Activated naive CD8-positive, alpha-beta T cell treated with anti-CD3 and anti-CD28 coated beads for 36 hours (primary cell): ENCODE measurements at places on chromosomes 6 and 20. TPM values are rescaled to one million over a fixed set of nuclear protein-coding genes. Genes with fewer than 3 reads are reported as not detected.

The KCNG1 gene
- 1.2 TPM for total RNA-seq

DNA sequence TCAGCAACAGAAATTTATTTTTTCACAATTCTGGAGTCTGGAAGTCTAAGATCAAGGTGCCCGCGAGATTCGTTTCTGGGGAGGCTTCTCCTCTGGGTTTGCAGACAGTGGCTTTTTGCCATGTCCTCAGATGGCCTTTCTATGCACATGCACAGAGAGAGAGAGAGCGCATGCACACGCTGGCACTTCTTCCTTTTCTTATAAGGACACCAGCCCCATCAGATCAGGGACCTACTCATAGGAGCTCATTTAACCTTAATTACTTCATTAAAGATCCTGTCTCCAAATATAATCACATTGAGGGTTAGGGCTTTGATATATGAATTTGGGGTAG, 260.7 kb upstream of the PLCB4 start:
- H3K36me3 ChIP-seq, result no peaks in the 10 kb centered on the region
- no peak for DNase-seq
- no peaks in the 10 kb centered on the region for H3K27me3 ChIP-seq
- H3K4me1 ChIP-seq, result peaks cover 5% of the 10 kb centered on the region

The PABPC1L gene
- total RNA-seq, result 79.3 TPM

The PDE7B gene
- 0.50 TPM for total RNA-seq

- H3K27ac ChIP-seq, result peak overlapping the region; percentile 88
- no peaks in the 10 kb centered on the region for H3K27me3 ChIP-seq
- peaks cover 7% of the 10 kb centered on the region for H3K36me3 ChIP-seq
- DNase-seq, result peak; percentile 13
Measured at GRCh38 chr6:34792605-34793500, 970 bp downstream of the BLTP3A start.

DNA sequence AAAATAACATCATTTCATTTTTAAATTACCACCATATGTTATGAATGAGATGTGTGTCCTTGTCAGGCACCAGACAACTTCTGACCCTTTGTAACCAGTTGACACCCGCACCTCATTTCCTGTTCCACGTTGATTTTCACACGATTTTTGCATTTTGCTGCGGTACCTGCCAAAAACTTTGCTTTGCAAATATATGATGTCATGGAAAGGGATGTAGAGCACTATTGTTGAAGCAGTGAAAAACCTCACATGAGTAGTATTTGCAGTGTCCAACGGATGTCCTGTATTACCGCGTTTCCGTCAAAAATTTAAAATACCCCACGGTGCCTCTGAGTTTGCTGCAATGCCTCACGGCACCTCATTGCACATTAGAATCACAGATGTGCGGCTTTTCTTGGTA, 115.6 kb downstream of the MTHFD1L start:
- H3K4me3 ChIP-seq, result no peak overlapping the region
- H3K36me3 ChIP-seq, result peaks cover 44% of the 10 kb centered on the region
- no peak overlapping the region for H3K27ac ChIP-seq
- H3K4me1 ChIP-seq, result no peaks in the 10 kb centered on the region
- DNase-seq, result no peak
- no peaks in the 10 kb centered on the region for H3K27me3 ChIP-seq

The GMPR gene
- total RNA-seq, result 3.3 TPM

- no peaks in the 10 kb centered on the region for H3K27me3 ChIP-seq
- H3K27ac ChIP-seq, result no peak overlapping the region
- no peaks in the 10 kb centered on the region for H3K4me1 ChIP-seq
Measured at GRCh38 chr6:147712841-147713240, 204.4 kb downstream of the SAMD5 start.

The GPX5 gene
- not detected for total RNA-seq

The PRND gene
- total RNA-seq, result not detected

The SNRPB gene
- total RNA-seq, result 500 TPM

The MCHR2 gene
- total RNA-seq, result not detected

- H3K4me1 ChIP-seq, result no peaks in the 10 kb centered on the region
- H3K4me3 ChIP-seq, result no peak overlapping the region
- no peak overlapping the region for H3K27ac ChIP-seq
Measured at GRCh38 chr20:46388937-46389336, 17.5 kb downstream of the ELMO2 start.

The TFAP2A gene
- total RNA-seq, result 0.10 TPM

The ADTRP gene
- 29.1 TPM for total RNA-seq

DNA sequence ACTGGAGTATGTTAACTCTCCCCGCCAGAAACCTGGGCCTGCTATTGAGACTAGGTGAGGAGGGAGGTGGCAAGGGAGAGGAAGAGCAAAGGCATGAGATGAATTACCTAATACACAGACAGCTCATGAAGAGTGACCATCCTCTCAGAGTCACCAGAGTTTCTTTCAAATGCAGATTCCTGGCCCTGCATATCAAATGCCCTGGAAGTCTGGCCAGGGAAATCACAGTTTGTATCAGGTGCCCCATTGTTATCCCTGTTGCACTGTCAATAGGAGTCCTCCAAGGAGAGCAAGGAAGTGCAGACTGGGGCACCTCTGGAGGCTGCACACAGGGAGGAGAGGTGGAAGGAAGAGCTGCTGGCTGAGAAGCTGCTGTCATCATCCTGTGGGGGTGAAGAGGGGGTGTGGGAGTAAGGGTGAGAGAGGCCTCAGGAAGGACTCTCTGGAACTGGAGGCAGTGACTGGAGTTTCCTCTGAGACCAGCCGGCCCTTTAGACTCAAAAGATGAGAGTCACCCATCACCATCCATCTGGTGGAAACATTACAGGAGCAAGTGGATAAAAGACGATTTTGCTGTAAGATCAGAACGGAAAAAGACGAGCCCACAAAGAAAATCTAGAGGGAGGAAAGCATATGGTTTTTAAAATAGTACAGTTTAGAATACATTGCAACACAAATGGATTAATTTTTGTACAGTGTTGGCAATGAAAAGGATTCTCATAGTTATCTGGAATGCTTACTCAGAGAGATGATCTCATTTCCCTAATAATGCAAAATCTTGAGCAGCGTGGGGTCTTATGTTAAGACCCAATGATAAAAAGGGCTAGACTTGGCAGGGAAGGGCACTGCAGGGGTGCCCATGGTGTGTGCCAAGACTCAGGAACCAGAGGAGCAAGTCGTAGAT, 268.1 kb downstream of the UST start:
- no peak for DNase-seq
- H3K27me3 ChIP-seq, result no peaks in the 10 kb centered on the region
- no peak overlapping the region for H3K27ac ChIP-seq
- no peak overlapping the region for H3K4me3 ChIP-seq
- no peaks in the 10 kb centered on the region for H3K36me3 ChIP-seq

GRCh38 chr20:18164356-18164755, 26.7 kb downstream of the KAT14 start:
- peaks cover 27% of the 10 kb centered on the region for H3K36me3 ChIP-seq
- H3K4me1 ChIP-seq, result peaks cover 36% of the 10 kb centered on the region
- no peak for DNase-seq

- DNase-seq, result no peak
- H3K4me3 ChIP-seq, result peak overlapping the region; percentile 100
- H3K36me3 ChIP-seq, result peaks cover 77% of the 10 kb centered on the region
- H3K27me3 ChIP-seq, result no peaks in the 10 kb centered on the region
- H3K4me1 ChIP-seq, result peaks cover 64% of the 10 kb centered on the region
- H3K27ac ChIP-seq, result peak overlapping the region; percentile 98
Measured at GRCh38 chr20:32203356-32204204, 4.0 kb downstream of the PLAGL2 start.

The RBPJL gene
- total RNA-seq, result not detected

The SLC26A8 gene
- total RNA-seq, result not detected

DNA sequence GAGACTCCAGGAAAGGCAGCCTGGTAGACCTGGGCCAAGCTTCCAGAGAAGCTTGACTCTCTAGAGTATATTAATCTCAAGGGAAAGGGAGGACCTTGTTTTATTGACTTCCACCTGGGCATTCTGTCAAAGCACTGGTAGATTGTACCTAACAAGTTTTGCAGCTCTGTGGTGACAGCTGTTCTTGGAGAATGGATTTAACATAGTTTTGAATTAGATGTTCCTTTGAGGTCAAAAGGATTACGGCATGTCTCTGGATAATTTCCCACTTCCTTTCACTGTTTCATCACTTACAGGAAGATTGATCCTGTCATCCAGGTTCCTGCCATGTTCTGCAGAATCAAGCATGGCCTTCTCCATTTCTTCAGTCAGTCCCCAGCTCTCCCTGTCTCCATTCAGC, 246.0 kb downstream of the PHACTR1 start:
- H3K36me3 ChIP-seq, result no peaks in the 10 kb centered on the region
- DNase-seq, result no peak
- H3K4me1 ChIP-seq, result peaks cover 14% of the 10 kb centered on the region
- no peak overlapping the region for H3K4me3 ChIP-seq
- H3K27ac ChIP-seq, result no peak overlapping the region
- H3K27me3 ChIP-seq, result peaks cover 29% of the 10 kb centered on the region

DNA sequence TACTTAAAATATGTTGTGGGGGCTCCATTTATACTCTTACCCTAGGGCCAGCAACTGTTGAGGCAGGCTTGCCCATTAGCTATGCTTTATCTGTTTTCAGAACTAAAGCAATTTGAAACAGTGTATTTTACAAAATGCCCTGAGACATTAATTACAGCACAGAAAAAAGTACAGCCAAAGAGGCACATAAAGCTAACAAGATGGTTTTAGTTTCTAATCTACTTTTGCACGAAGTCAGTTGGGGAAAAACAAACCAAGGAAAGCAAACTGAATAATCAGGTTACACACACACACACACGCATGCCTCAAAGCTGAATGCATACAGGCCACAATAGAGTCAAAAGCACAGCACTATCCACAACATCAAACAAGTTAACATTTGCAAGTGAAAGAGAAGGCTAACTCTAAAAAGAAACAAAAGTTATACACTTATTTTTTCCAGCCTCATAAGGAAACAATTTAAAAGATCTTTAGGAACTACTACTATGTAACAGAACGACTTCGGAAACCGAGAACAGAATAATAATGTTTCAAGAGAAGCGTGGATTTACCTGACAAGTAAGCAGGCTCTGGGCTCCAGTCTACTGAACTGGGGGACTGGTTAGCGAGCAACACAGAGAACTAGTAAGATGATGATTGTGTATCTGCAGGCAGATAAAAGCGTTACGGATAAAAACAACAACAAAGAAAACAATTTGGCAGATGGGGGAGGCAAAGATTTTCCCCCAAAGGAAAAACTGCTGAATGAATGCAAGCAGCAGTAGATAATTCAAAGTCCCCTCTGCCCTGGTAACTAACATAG, 1.7 kb downstream of the SYCP2 start:
- no peak for DNase-seq
- H3K36me3 ChIP-seq, result peaks cover 1% of the 10 kb centered on the region
- H3K4me3 ChIP-seq, result peak overlapping the region; percentile 51
- H3K4me1 ChIP-seq, result peaks cover 23% of the 10 kb centered on the region
- peak overlapping the region; percentile 83 for H3K27ac ChIP-seq

GRCh38 chr20:13671916-13672378, 33.2 kb upstream of the TASP1 start:
- DNase-seq, result no peak
- H3K27me3 ChIP-seq, result peaks cover 7% of the 10 kb centered on the region
- no peaks in the 10 kb centered on the region for H3K4me1 ChIP-seq
- H3K27ac ChIP-seq, result no peak overlapping the region

- no peaks in the 10 kb centered on the region for H3K36me3 ChIP-seq
- peak; percentile 60 for DNase-seq
- H3K4me1 ChIP-seq, result peaks cover 30% of the 10 kb centered on the region
- H3K4me3 ChIP-seq, result peak overlapping the region; percentile 77
- H3K27ac ChIP-seq, result peak overlapping the region; percentile 85
Measured at GRCh38 chr20:17504898-17505635, 26.1 kb downstream of the BFSP1 start.

- H3K27me3 ChIP-seq, result peaks cover 49% of the 10 kb centered on the region
- H3K36me3 ChIP-seq, result peaks cover 3% of the 10 kb centered on the region
- no peak overlapping the region for H3K4me3 ChIP-seq
- peaks cover 9% of the 10 kb centered on the region for H3K4me1 ChIP-seq
- no peak for DNase-seq
- no peak overlapping the region for H3K27ac ChIP-seq
Measured at GRCh38 chr6:167858086-167858591, 31.4 kb downstream of the AFDN start.

GRCh38 chr6:135710042-135710441, 141.5 kb upstream of the PDE7B start:
- H3K27me3 ChIP-seq, result peaks cover 4% of the 10 kb centered on the region
- H3K4me1 ChIP-seq, result no peaks in the 10 kb centered on the region
- H3K4me3 ChIP-seq, result no peak overlapping the region
- no peaks in the 10 kb centered on the region for H3K36me3 ChIP-seq
- no peak overlapping the region for H3K27ac ChIP-seq

DNA sequence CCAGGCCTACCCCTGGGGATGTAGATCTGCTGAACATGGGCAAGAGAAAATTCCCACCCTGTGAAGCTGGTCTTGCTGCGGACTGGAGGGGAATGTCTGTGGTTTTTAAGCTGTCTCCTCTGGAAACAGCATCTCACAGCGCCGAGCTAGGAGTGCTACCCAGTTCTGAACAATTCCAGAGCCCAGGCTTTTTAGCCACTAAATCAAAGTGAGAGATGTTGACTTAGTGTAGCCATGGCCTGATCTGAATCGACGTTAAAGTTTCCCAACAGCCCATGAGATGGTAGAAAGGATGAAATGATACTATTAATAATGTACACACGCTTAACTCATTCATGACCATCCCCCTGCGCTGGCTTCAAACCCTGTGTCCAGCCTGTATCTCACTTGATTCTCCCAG, 63.7 kb downstream of the KCNB1 start:
- H3K36me3 ChIP-seq, result no peaks in the 10 kb centered on the region
- H3K4me1 ChIP-seq, result no peaks in the 10 kb centered on the region
- DNase-seq, result no peak
- no peak overlapping the region for H3K27ac ChIP-seq

The PROKR2 gene
- not detected for total RNA-seq

DNA sequence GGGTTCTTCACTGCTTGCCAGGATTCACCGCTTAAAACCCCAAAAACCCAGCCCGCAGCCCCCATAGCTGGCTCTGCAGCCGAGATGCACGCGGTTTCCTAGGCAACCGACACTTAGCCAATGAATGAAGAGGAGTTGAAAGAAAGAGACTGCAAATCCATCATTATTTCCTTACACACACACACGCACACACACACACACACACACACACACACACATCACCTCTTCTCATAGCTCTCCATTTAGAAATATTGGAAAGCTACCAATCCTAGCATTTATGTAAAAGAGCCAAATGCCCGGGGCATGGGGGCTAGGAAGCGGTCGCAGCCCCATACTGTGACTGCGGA, 3.4 kb upstream of the TUBB2B start:
- H3K36me3 ChIP-seq, result no peaks in the 10 kb centered on the region
- H3K27me3 ChIP-seq, result peaks cover 96% of the 10 kb centered on the region
- peak overlapping the region; percentile 25 for H3K4me3 ChIP-seq
- no peak for DNase-seq
- peaks cover 36% of the 10 kb centered on the region for H3K4me1 ChIP-seq
- no peak overlapping the region for H3K27ac ChIP-seq

The HLA-DMB gene
- 6.1 TPM for total RNA-seq

DNA sequence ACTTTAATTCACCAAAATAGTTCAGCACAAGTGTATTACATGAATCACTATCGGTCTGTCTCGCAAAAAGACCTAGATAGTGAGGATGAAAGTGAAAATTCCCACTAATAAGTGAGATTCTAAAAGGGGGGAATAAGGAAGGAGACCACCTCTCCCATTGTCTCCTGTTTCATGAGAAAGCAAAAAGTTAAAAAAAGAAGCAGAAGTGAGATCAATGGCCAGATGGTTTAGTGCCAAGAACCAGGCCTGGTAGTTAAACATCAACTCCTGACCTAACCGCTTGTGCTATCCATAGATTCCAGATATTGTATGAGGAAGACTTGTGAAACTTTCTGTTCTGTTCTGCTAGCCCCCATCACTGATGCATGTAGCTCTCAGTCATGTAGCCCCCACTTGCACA, 293.0 kb downstream of the RNGTT start:
- H3K4me1 ChIP-seq, result no peaks in the 10 kb centered on the region
- H3K36me3 ChIP-seq, result peaks cover 83% of the 10 kb centered on the region
- no peak for DNase-seq
